ENCODE measurements at places on chromosomes 3 and 15. TPM values are rescaled to one million over a fixed set of nuclear protein-coding genes. Genes with fewer than 3 reads are reported as not detected.
A peak's percentile ranks its signal among the peaks of the same experiment; 100 is the strongest.

DNA sequence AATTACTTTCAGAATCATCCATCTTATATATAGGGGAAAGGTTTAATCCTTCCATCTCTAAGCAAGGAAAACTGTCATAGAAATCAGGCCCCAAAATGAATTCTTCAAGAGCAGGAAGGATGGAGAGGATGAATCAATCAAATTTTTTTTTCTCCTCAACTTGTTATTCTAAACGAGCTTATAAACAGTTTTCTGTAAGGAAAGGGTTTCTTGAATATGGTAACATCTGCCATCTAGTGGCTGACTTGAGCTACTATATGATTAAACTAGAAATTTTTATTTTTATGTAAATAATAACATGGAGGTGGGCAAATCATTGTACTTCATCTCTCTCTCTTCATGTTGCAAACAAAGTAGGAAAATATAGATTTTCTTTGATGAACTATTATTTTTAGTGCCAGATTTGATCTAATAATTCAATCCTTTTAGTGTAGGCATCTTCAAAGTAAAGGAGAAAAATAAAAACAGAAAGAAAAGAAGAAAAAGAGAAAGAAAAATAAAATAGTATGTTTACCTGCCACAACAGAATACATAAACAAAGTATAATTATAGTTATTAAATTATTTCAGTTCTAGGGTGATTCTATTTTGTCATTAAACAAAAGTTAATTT, 146.6 kb downstream of the SERPINI1 start:
- H3K27me3 ChIP-seq: no peaks in the 10 kb centered on the region
- no peak for DNase-seq
- no peak overlapping the region for H3K27ac ChIP-seq
- no peaks in the 10 kb centered on the region for H3K36me3 ChIP-seq
- no peaks in the 10 kb centered on the region for H3K4me1 ChIP-seq

DNA sequence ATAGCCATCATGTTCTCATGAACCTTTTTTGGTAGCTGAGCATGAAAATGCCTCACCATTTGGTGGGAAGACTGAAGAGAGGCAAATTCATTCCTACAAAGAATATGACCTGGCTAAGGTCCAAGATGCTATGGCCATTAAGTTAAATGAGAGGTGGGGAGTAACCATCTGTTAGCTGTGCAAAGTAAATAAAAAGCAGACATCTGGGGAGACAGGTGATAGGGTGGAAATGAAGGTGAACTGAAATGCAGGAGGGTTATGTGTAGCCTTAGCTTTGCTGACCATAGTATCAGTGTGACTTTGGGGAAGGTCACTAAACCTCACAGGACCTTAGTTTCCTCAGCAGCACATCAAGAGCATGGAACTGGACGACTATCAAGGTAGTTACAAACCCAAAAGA, 111.0 kb upstream of the STRIT1 start:
- H3K27ac ChIP-seq: no peak overlapping the region
- H3K4me1 ChIP-seq: no peaks in the 10 kb centered on the region
- DNase-seq: no peak
- H3K4me3 ChIP-seq: no peak overlapping the region
- no peaks in the 10 kb centered on the region for H3K27me3 ChIP-seq

DNA sequence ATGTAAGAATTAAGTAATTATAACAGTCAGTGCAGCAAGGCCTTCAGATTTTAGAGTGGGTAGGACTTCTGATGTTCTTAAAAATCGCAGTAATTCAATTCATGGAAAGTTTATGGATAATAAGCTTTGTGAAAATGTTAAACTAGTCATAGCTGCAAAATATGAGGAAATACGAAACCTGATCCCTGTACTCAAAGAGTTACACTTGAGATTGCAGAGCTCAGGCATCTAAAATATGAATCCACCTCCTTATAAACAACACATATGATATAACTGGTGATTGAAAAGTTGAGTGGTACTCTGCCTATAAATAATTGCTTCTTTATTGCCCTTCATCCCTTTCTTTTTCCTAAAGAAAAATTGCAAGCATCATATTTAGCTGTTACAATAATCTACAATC, 473.3 kb downstream of the OTOL1 start:
- H3K4me1 ChIP-seq: no peaks in the 10 kb centered on the region
- no peak overlapping the region for H3K4me3 ChIP-seq
- H3K27me3 ChIP-seq: no peaks in the 10 kb centered on the region
- H3K36me3 ChIP-seq: no peaks in the 10 kb centered on the region
- H3K27ac ChIP-seq: no peak overlapping the region

DNA sequence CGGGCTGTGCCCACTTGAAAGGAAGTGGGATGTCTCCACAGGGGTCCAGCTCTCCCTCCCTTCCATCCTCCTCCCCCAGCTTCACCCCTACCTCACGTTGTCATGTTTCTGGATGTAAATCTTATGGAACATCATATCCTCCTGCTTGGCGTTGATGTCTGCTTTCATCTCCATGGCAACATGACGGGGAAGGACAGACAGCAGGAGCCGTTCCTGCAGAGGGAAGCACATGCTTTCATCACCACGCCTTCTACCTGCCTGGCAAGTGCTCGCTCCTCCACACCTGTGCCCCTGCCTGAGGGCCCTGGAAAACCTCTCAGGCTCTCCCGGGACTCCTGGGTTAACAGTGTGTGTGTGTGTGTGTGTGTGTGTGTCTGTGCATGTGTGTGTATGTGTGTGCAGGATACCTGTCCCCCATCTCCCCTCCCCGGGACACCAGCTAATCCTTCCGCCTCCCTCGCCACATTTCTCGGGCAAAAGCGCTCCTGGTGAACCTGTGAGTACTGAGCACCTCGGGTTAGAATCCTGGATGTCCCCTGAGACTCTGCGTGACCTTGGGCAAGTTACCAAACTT, 101.1 kb downstream of the ADCY5 start:
- no peak overlapping the region for H3K27ac ChIP-seq
- H3K4me1 ChIP-seq: no peaks in the 10 kb centered on the region
- DNase-seq: no peak
- H3K27me3 ChIP-seq: no peaks in the 10 kb centered on the region

The GRM2 gene
- 1.0 TPM for total RNA-seq

GRCh38 chr3:134709076-134709475, 58.3 kb upstream of the KY start:
- no peaks in the 10 kb centered on the region for H3K36me3 ChIP-seq
- H3K4me3 ChIP-seq: no peak overlapping the region
- no peaks in the 10 kb centered on the region for H3K4me1 ChIP-seq
- no peak overlapping the region for H3K27ac ChIP-seq
- DNase-seq: no peak

DNA sequence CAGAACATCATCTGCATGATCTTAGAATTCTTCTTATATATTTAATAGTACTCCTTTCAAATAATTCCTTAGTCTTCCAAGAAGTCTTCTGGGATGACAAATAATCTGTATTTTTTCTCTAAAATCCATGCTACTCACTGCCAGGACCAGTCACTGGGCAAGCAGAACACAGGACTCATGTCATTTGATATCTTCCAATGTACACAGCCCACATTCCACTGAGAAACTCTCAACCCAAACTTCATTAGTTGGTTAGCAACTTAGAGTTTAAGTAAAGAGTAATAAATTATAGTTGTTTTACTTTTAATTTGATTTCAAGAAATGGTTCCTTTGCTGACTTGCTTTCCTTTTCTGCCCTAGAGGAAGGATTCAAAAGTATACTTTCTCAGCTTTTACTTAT, 317.0 kb downstream of the VGLL3 start:
- no peak overlapping the region for H3K27ac ChIP-seq
- no peaks in the 10 kb centered on the region for H3K4me1 ChIP-seq
- no peak overlapping the region for H3K4me3 ChIP-seq
- H3K36me3 ChIP-seq: no peaks in the 10 kb centered on the region
- DNase-seq: no peak

The SLC28A2 gene
- not detected for total RNA-seq

The GPR160 gene
- 49.7 TPM for total RNA-seq

The AZI2 gene
- total RNA-seq: 48.2 TPM

The TMCO5A gene
- not detected for total RNA-seq

- no peak overlapping the region for H3K4me3 ChIP-seq
- H3K4me1 ChIP-seq: no peaks in the 10 kb centered on the region
- no peaks in the 10 kb centered on the region for H3K27me3 ChIP-seq
- no peak overlapping the region for H3K27ac ChIP-seq
- no peak for DNase-seq
Measured at GRCh38 chr3:68666429-68667136, 265.8 kb downstream of the TAFA4 start.

The PPCDC gene
- 16.4 TPM for total RNA-seq

GRCh38 chr3:72580900-72581299, 267.3 kb downstream of the SHQ1 start:
- no peaks in the 10 kb centered on the region for H3K4me1 ChIP-seq
- no peak for DNase-seq
- no peak overlapping the region for H3K4me3 ChIP-seq
- no peaks in the 10 kb centered on the region for H3K27me3 ChIP-seq
- no peak overlapping the region for H3K27ac ChIP-seq

The SH2D7 gene
- not detected for total RNA-seq

DNA sequence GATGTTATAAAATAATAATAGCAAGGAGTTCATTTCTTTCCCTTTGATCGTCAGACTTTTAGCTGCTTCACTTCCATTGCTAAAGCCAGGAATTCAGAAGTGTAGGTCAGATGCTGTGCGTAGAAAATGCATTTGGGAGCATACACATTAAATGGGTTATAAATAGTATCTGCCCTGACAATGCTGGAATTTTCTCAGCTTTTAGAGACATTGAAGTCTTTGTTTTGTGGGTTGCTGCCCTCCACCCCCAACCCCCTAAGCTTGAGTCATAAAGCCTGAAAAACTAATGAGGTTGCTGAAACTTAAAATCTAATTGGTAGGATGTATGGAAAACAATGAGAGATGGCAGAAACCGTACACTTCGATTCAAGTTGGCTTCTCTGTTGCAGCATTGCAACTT, 81.9 kb downstream of the MITF start:
- H3K36me3 ChIP-seq: no peaks in the 10 kb centered on the region
- no peaks in the 10 kb centered on the region for H3K27me3 ChIP-seq
- no peak for DNase-seq
- no peak overlapping the region for H3K4me3 ChIP-seq
- H3K27ac ChIP-seq: no peak overlapping the region

- H3K27me3 ChIP-seq: no peaks in the 10 kb centered on the region
- no peaks in the 10 kb centered on the region for H3K36me3 ChIP-seq
- DNase-seq: no peak
- H3K27ac ChIP-seq: no peak overlapping the region
- H3K4me3 ChIP-seq: no peak overlapping the region
Measured at GRCh38 chr15:40157778-40158447, 3.0 kb upstream of the BUB1B start.

The ROBO1 gene
- 25.5 TPM for total RNA-seq

GRCh38 chr3:4589475-4590097, 96.4 kb downstream of the ITPR1 start:
- DNase-seq: no peak
- H3K4me3 ChIP-seq: no peak overlapping the region
- no peak overlapping the region for H3K27ac ChIP-seq
- peaks cover 12% of the 10 kb centered on the region for H3K4me1 ChIP-seq

GRCh38 chr3:190074817-190075216, 45.9 kb downstream of the P3H2 start:
- H3K4me3 ChIP-seq: no peak overlapping the region
- H3K27me3 ChIP-seq: no peaks in the 10 kb centered on the region
- H3K36me3 ChIP-seq: no peaks in the 10 kb centered on the region
- DNase-seq: no peak

- H3K4me3 ChIP-seq: no peak overlapping the region
- H3K27me3 ChIP-seq: no peaks in the 10 kb centered on the region
- H3K36me3 ChIP-seq: no peaks in the 10 kb centered on the region
- H3K27ac ChIP-seq: no peak overlapping the region
Measured at GRCh38 chr3:171765511-171765887, 44.8 kb downstream of the PLD1 start.

- no peaks in the 10 kb centered on the region for H3K27me3 ChIP-seq
- DNase-seq: no peak
- no peak overlapping the region for H3K4me3 ChIP-seq
Measured at GRCh38 chr3:37521429-37521828, 340.3 kb upstream of the CTDSPL start.

- no peak overlapping the region for H3K4me3 ChIP-seq
- no peak for DNase-seq
- H3K36me3 ChIP-seq: no peaks in the 10 kb centered on the region
- H3K27ac ChIP-seq: no peak overlapping the region
- no peaks in the 10 kb centered on the region for H3K27me3 ChIP-seq
- no peaks in the 10 kb centered on the region for H3K4me1 ChIP-seq
Measured at GRCh38 chr3:143188881-143189280, 69.3 kb downstream of the CHST2 start.

- no peak overlapping the region for H3K4me3 ChIP-seq
- no peaks in the 10 kb centered on the region for H3K36me3 ChIP-seq
- no peaks in the 10 kb centered on the region for H3K27me3 ChIP-seq
- H3K4me1 ChIP-seq: no peaks in the 10 kb centered on the region
- H3K27ac ChIP-seq: no peak overlapping the region
Measured at GRCh38 chr3:106323586-106323985, 454.8 kb upstream of the CBLB start.

DNA sequence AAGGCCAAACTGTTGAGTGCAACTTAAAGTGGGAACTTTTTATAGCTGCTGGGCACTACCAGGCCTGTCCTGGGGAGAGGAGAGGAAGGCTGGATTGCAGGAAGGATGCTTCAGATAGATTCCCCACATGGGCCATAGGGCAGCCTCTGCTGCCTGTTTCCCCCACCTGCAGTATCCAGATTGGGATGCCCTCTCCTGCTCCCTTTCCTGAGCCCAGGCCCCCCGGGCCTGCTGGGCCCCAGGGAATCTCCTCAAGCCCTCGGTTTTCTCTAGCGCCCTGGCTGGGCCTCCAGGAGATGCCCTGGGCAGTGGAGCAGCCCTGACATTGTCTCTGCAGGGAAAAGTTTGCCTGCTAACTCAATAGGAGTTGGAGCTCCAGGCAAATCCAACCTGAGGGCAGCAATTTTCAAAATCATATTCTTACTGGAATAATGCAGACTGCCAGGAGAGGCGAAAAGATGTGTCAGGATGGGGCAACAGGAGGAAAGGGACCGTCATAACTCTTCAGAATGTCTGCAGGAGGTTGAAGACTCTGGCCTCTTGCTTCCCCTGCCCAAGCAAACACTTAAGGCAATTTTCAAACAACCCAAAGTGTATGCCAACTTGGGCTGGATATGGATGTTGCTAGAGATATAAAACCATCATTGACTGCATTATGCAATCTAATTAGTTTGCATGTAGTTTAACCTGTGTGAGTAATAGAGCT, 4.4 kb downstream of the NR2F2 start:
- peaks cover 9% of the 10 kb centered on the region for H3K4me1 ChIP-seq
- H3K27ac ChIP-seq: peak overlapping the region; percentile 94
- no peaks in the 10 kb centered on the region for H3K36me3 ChIP-seq
- H3K27me3 ChIP-seq: peaks cover 8% of the 10 kb centered on the region
- no peak for DNase-seq
- peak overlapping the region; percentile 62 for H3K4me3 ChIP-seq

GRCh38 chr3:25493246-25493645, 65.2 kb downstream of the RARB start:
- DNase-seq: no peak
- H3K4me1 ChIP-seq: no peaks in the 10 kb centered on the region
- H3K36me3 ChIP-seq: no peaks in the 10 kb centered on the region
- H3K4me3 ChIP-seq: no peak overlapping the region
- no peak overlapping the region for H3K27ac ChIP-seq

The LTK gene
- 2.4 TPM for total RNA-seq

GRCh38 chr3:194854659-194855390, 169.1 kb downstream of the FAM43A start:
- DNase-seq: no peak
- H3K36me3 ChIP-seq: no peaks in the 10 kb centered on the region
- H3K27me3 ChIP-seq: no peaks in the 10 kb centered on the region
- no peak overlapping the region for H3K4me3 ChIP-seq

GRCh38 chr15:77525400-77525811, 104.7 kb downstream of the HMG20A start:
- DNase-seq: no peak
- no peaks in the 10 kb centered on the region for H3K27me3 ChIP-seq
- H3K27ac ChIP-seq: no peak overlapping the region
- peaks cover 6% of the 10 kb centered on the region for H3K4me1 ChIP-seq
- H3K36me3 ChIP-seq: no peaks in the 10 kb centered on the region
- no peak overlapping the region for H3K4me3 ChIP-seq

The RLBP1 gene
- total RNA-seq: not detected
